ENCODE measurements at places on chromosomes 16 and 17.

- DNase-seq: no peak
These were observed 4.4 kb downstream of the MVP start for GRCh38 chr16:29824589-29825144.

DNA sequence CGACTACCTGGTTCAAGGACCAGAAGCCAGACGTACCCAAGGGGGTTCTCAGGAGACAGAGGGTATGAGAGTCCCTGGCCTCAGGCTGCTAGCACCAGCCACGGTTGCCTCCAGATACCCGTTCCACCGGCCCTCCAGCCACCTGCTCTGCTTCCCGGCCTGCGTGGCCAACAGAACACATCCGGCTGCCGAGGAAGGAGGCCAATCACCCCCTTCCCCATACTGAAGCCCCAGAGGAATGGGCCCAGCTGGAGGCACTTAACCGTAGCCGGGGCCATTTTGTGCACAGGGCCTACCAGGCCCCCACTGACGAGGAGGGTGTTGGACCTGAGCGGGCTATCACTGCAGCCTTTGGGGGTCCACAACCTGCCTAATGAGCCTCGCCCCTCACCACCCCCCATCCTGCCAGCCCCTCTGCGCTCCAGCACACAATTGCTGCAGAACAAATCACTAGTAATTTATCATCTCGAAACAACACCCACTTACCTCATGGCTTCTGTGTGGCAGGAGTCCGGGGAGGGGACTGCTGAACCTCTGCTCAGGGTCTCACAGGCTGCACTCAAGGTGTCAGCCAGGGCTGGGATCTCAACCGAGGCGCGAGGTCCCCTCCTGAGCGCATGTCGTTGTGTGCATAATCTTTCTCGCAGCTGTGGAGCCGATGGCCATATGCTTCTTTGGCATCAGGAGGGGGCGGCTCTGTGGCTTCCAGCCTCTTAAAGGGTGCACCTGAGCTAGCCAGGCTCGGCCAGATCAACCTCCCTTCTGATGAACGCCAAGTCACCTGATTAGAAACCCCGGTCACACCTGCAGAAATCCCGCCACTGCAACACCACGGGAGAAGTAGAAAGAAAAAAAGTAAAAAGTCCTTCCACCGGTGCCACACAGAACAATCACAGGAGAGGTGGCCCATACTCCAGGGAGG, 10.1 kb upstream of the KREMEN2 start:
- DNase-seq: no peak

DNA sequence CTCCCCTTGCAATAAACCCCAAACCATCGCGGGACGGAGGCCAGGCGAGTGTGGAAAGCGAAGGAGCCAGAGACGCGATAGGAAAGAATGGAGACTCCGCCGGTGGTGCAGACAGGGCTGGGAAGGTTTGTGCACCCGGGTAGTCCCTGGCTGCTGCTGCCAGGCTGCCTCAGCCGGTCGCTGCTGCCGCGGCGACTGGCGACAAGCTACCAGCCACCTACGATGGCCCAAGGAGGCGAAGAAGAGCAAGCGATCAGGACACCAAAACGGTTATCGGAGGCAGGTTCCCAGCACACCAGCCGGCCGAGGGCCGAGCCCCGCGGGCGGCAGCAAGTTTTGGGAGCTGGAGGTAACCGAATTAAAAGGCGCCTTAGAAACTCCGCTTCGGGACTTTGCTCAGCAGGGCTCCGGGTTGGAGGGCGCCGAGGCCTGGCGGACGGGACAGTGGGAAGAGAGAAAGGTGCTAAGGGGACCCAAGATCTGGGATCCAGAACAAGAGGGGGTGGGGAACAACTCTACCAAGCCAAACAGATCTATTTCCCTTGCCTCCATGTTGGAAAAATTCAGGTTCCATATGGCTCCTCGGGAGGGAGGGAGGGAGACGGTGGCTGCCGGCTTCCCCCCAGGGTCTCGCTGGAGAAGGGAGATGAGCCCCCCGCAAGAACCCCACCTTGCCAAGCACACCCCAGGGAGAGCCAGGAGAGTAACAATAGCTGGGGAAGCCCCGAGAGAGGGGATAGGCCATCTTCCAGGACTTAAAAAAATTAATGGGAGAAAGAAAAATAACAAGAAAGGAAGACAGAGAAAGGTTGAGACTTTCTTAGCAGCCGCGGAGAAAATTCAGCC, 9.7 kb upstream of the HOXB2 start:
- DNase-seq: no peak

GRCh38 chr17:6981426-6981825, 14.4 kb upstream of the ALOX12 start:
- DNase-seq: no peak

DNA sequence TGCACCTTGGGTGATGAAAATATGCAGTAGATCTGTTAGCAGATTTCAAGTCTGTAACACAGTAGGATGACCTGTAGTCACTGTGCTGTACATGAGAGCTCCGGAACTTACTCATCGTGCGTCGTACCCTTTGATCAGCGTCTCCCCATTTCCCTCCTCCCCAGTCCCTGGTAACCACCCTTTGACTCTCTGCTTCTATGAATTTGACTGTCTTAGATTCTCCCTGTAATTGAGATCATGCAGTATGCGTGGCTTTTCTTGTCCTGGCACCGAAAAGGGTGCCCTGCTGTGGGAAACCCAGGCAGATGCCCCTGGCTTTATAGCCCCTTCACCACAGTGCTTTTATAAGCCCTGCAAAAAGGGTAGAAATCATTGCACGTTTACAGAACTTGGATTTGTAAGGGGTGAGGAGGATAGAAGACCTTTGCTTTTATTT, 20.5 kb downstream of the CLEC16A start:
- DNase-seq: peak; percentile 58

- DNase-seq: no peak
These were observed 109.4 kb downstream of the CDYL2 start for GRCh38 chr16:80695020-80695419.

GRCh38 chr17:69539781-69540319, 125.4 kb downstream of the MAP2K6 start:
- no peak for DNase-seq

DNA sequence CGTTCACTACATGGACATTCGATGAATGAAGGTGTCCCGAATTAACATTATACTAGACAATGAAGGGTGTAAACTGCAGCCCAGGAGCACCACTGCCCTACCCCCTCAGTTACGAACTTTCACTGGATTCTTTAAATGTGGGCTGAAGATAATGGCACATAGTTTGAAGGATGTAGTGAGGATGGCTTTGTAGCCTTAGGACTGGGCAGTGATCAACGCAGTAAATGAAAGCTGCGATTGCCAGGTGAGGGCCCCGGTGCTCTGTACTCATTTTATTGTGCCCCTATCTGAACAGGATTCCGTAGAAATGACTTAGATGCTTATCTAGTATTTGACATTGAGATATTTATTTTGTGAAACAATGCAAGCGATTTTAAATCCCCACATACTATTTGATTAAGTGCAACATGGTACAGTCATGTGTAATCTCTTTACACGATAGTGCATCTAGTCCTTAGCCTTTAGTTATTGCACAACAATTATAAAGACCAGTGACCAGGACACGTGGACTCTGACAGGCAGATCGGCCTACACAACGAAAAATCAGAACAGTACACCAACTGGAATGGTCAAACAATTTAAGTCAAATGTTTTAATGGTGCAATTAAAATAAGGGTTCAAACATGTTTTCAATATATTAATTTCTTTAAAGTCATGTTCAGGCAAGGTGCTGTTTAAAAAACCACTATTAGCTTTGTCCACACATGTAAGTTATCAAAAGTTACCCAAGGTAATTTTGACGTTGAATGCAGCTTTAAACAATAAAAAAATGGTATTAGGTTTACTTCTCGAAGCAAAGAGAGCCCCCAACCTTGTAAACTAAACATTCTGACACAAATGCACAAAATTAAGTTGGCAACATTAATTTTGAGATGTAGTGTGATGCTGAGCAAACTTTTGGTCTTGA, 17.4 kb upstream of the ERN1 start:
- DNase-seq: no peak

DNA sequence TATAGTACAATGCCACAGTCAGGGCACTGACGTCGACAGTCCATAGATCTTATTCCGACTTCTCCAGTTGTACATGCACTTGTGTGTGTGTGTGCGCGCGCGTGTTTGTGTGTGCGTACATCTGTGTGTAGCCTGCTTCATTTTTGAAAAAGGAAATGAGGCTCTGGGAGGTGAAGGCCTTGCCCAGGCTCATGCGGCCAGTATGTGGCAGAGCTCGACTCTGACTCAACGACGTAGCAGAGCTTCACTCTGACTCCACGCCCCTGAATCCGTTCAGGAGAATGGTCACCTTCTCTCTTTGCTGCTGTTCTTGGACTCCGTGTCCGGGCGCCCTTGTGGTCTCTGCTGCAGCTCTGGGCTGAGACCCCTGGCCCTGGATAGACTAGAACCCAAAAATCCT, 81.6 kb upstream of the CIBAR2 start:
- DNase-seq: no peak

GRCh38 chr16:77212741-77213541, 13.7 kb downstream of the SYCE1L start:
- peak; percentile 35 for DNase-seq

DNA sequence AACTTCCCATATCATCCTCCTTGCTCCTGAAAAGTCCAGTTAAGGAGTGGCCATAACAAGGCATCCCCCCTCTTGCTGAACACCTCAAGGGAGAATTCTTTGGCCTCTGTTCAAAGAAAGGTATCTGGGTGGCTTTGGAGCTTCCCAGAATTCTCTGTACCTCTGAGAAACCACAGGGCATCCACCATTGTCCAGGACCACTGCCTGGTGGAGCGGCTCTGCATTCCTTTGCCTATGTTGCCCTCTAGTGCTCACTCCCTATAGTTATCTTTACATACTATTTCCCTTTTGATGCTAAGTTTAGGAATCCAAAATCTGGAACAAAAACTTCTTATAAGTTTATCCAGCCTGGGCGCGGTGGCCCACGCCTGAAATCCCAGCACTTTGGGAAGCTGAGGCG, 30.3 kb downstream of the CHD9NB start:
- DNase-seq: no peak
